ENCODE measurements at places on chromosomes 5 and 9.

- DNase-seq: no peak
Observed at GRCh38 chr5:1881098-1881572, 1.6 kb downstream of the IRX4 start.

- DNase-seq: no peak
Observed at GRCh38 chr9:35606726-35607125, 1.7 kb downstream of the TESK1 start.

- DNase-seq: no peak
Observed at GRCh38 chr5:159010661-159011442, 88.9 kb downstream of the EBF1 start.

GRCh38 chr9:121815084-121815483 is 163.7 kb downstream of the DAB2IP start:
- DNase-seq: no peak

DNA sequence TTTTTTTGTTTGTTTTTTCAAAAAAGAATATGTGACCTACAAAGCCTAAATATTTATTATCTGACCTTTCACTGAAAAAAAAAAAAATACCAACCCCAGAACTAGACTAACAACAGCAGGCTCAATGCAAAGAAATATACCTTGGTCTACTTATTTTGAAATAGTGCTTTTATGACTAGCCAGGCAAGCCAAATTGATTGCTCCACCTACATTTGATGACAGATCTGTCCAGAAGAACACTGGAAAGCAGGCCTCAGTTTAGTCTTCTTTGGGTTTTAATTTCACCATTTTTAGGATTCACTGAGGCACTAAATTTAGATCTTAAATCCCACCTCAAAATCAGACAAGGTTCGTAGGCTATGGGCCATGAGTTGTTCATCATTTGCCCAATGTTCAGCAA is 97.3 kb downstream of the PLPP1 start:
- no peak for DNase-seq

DNA sequence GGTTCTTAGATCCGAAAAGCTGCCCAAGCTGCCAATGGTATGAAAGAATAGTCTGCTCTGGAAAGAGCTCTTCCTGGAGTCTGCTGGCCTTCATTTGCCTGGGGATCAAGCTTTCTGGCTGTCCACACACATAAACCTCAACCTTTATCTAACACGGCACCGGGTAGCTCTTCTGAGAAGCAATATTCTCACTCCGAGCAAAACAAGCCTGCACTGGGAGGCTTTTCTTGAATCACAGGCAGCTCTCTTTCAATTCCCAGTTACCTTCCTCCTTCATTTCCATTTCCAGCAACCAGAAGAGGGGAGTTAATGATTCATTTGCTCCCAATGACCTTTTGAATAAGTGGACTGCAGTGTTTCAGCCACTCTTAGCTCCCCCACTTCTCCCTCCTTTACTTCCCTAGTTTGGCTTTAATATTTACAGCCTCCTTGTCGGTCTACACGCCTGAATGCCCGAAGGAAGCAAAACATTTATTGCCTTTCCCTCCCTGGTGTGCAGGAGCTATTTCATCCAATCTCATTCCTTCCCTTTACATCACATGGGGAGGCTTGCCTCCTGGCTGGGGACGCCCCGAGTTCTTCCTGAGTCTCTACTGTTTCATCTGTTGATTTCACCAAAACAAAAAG is 187.1 kb downstream of the ARHGEF28 start:
- peak; percentile 46 for DNase-seq

- DNase-seq: no peak
Observed at GRCh38 chr9:129557192-129558036, 63.5 kb downstream of the C9orf50 start.

DNA sequence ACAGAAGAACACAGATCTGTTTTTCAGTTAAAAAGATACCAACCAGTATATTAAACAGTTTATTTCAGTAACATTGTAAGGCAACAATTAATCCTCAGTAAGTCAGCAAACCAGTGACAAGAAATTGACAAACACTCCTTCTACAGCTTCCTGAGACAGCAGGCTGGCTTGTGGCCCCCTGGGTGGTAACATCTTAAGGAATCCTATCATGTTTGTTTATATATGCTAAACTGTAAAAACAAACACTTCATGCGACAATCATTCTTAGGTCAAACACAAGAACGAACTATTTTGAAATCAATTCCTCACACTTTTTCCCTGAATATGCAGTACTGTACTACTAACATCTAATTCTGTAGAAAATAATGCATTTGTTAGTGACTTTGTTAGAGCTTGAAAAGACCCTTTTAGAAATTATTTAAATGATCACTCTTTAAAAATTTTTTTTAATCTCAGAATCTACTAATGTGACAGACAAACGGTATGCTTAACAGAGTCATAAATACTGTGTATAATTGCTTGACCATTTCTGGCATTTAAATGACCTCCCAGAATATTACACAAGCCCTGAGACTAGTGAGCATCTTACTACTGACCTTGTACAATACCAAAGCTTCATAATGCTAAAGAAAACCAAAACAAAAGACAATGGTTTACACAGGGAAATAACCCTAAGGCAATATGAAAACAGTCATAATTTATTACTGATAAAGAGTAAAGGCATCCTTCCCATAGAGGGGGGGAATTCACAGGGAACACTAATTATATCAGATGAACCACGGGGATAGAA is 48.2 kb downstream of the ERMP1 start:
- peak; percentile 52 for DNase-seq

- DNase-seq: peak; percentile 88
Observed at GRCh38 chr9:33816327-33817252, at the start of gene UBE2R2. TSS of gene UBE2R2 (plus strand) at chr9:33817160. CDS start at chr9:33817758, 598 bp downstream.

- no peak for DNase-seq
Observed at GRCh38 chr5:119179857-119180641, 109.2 kb downstream of the DMXL1 start.

DNA sequence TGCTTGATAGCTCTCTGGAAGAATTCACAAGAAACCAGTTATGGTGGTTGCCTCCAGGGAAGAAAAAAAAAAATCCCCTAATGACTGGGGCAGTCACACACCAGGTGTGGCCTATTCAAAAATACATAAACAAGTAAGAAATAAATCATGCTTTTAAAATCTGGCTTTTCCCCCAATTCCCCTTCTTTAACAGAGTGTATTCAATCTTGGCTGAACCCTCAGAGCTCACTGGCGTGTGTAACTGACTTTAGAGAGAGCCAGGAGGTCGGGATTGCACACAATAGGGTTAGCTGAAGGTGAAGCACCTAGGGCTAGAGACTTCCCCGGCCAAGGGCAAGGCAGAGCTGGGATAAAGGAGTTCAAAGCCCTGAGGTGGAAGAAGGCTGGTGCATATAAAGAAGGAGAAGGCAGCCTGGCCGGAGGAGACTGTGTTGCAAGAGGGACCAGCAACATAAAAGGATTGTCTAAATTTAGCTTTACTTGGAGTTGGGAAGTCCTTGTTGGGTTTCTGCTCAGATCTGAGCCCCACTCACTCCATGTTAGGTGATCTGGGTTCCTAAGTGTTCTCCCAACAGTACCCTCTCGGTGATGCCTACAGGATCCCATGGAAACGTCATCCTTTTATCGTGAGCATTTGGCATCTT is 19.7 kb downstream of the FNBP1 start:
- no peak for DNase-seq

- DNase-seq: no peak
Observed at GRCh38 chr5:43182421-43182820, 9.6 kb upstream of the NIM1K start.

- DNase-seq: no peak
Observed at GRCh38 chr5:128081111-128081851, 2.3 kb upstream of the SLC12A2 start.

- no peak for DNase-seq
Observed at GRCh38 chr9:72462340-72462739, 59.1 kb upstream of the TMC1 start.
